ENCODE measurements at places on chromosomes 6 and 20. TPM values are rescaled to one million over a fixed set of nuclear protein-coding genes. Genes with fewer than 3 reads are reported as not detected.

EBF4 gene
- total RNA-seq: 0.99 TPM

PDYN gene
- total RNA-seq: not detected

GLP1R gene
- not detected for total RNA-seq

CYP39A1 gene
- total RNA-seq: 3.8 TPM

GJA10 gene
- total RNA-seq: not detected

BPIFB4 gene
- total RNA-seq: not detected

RPL10A gene
- 2,463 TPM for total RNA-seq

BAK1 gene
- 13.0 TPM for total RNA-seq

MYLK2 gene
- not detected for total RNA-seq

MPIG6B gene
- total RNA-seq: not detected

SYTL3 gene
- 4.6 TPM for total RNA-seq

ZC3H12D gene
- under 0.01 TPM for total RNA-seq

FOXA2 gene
- not detected for total RNA-seq

DOP1A gene
- total RNA-seq: 33.7 TPM

PROKR2 gene
- not detected for total RNA-seq

HLA-DPB1 gene
- total RNA-seq: 5.4 TPM

CYP24A1 gene
- not detected for total RNA-seq

HNF4A gene
- not detected for total RNA-seq

MATN4 gene
- under 0.01 TPM for total RNA-seq

COL20A1 gene
- not detected for total RNA-seq

CCDC167 gene
- total RNA-seq: 12.8 TPM

MAPK13 gene
- total RNA-seq: 7.6 TPM

LRP11 gene
- total RNA-seq: 54.7 TPM

DAAM2 gene
- total RNA-seq: 25.9 TPM

SNAI1 gene
- 0.66 TPM for total RNA-seq
